NCI-H1092 (cell line): ENCODE measurements at places on chromosomes 12 and 14.
A peak's percentile ranks its signal among the peaks of the same experiment; 100 is the strongest.

DNA sequence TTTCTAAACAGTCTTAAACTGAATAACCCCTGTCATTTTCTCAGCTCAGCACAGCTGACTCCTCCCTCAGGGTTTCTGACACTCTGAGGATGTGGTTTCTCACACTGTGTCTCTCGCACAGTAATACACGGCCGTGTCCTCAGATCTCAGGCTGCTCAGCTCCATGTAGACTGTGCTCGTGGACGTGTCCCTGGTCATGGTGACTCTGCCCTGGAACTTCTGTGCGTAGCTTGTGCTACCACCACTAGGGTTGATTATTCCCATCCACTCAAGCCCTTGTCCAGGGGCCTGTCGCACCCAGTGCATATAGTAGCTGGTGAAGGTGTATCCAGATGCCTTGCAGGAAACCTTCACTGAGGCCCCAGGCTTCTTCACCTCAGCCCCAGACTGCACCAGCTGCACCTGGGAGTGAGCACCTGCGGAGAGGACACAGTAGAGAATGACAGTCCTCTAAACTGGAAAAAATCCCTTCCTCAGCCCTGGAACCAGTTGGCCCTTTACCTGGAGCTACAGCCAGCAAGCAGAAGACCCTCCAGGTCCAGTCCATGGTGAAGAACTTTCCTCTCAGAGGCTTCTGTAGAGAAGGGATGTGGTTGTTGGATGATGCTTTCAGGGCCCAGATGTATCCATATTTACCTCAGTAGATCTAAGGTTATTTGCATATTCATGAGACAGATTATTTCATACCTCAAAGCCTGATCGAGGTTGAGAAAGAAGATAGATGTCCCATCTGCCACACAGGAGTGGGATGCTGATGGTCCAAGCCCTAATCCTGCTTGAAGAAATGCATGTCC is 984.8 kb downstream of the TMEM121 start:
- DNase-seq = no peak

- no peak for DNase-seq
Observed at GRCh38 chr12:68240079-68240478, 13.3 kb downstream of the IL22 start.

- no peak for DNase-seq
Observed at GRCh38 chr12:65657635-65658034, 166.6 kb upstream of the HMGA2 start.

DNA sequence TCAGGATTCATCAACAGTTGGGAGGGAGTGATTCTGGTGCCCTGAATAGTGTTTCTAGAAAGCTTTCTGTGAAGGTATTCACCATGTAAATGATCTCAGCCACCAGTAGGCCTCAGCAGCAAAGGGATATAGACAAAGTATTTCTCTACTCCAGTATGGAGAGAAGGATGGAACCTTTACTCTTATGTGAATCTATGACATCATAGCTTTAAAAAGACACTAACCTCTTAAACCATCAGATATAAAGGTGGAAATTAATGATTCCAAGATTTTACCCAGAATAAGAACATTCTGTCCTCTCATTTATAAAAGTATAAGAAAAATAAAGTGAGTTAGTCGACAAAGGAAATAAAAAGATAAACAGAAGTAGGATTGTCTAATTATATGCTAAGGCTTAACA is 4.6 kb downstream of the GPR65 start:
- no peak for DNase-seq

DNA sequence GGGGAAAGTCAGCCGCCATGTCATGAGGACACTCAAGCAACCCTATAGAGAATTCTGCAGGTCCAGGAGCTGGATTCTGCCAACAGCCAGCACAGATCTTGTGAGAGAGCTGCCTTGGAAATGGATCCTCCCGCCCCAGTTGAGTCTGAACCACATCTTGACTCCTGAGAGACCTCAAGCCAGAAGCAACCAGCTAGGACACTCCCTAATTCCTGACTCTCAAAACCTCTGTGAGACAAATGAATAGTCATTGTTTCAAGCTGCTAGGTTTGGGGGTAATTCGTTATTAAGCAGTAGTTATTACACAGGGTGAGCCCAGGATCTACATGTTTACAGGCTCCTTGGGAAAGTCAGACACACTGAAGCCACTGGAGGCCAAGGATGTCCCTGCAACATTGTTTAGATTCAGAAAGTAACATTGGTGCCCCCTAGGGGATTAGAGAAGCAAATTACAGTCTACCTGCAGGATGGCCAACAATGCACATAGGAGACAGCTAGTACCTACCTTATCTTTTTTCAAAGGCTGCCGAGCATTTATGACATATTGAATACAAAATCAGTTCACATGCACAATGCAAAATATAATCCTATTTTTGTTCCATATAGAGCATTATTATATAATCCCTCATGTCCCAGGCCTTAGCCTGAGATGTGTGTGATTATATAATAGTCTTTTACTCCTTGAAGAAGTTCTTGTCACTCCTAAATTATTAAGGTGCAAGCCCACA is 57.9 kb upstream of the FICD start:
- DNase-seq = peak; percentile 5

GRCh38 chr12:42617622-42618021 is 28.1 kb upstream of the PRICKLE1 start:
- DNase-seq = no peak

GRCh38 chr12:131536766-131537165 is 174.1 kb upstream of the SFSWAP start:
- no peak for DNase-seq

DNA sequence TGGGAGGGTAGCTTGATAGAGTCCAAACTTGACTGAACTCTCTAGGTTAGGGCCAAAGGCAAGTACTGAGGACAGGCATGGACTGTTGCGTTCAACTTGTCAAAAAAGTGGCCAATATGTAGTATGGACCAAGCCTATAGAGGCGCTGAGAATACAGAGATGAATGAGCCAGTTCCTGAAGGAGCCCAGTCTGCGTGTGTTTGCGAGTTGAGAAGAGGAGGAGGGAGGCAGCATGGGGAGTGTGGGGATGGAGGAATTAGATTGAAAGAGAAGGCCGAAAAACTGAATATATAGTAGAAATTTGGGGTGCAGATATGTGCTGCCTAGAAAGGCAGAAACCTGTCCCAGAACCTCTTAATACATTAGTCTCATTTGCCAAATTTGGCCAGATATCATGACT is 412.4 kb downstream of the PCNX1 start:
- no peak for DNase-seq

DNA sequence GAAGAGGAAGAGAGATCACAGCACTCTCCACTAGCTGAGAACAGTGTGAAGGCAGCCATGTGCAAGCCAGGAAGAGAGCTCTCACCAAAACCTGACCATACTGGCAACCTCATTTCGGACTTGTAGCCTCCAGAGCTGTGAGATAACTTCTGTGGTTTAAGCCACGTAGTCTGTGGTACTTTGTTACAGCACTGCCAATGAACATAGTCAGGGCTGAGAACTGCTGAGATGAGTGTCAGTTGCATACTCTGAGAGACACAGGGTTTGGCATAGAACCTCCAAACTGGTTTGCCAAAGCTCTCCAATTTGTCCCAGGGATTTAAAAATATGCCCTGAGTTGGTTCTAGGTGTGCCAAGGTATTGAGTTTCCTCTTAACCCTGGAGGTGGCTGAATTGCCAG is 218.6 kb downstream of the ATP23 start:
- DNase-seq = no peak

GRCh38 chr14:36647824-36648753 is 13.6 kb upstream of the PAX9 start:
- DNase-seq = peak; percentile 58

DNA sequence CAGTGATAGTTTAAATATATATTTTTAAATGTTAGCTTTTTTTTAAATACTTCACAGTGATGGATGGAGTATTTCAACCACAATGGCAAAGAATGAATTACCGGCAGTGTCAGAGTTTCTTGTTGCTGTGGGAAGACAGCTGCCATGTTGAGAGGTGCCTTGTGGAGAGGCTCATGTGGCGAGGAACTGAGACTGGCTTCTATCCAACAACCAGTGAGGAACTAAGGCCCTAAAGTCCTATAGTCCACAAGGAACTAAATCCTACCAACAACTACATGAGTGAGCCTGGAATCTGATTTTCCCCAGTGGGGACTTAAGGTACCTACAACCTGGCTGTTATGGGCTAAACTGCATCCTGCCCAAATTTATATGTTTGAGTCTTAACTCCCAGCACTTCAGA is 220.2 kb upstream of the PLEKHG7 start:
- no peak for DNase-seq

DNA sequence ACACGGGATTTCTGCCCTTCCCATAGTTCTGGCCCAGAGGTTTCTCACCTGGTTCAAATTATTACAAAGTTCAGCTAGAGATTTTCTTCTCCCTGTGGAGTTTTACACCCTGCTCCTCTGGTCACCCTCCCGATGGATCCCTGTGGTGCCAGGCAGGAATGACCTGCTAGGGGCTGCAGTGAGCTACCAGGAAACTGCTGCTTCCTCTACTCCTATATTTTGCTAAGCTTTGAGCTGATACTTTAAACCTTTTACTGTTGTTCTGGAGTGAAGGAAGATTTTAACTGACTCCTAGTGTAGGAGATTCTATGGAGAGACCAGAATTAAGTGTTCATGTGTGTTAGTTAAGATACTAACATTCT is 30.4 kb upstream of the LRIG3 start:
- DNase-seq = no peak

DNA sequence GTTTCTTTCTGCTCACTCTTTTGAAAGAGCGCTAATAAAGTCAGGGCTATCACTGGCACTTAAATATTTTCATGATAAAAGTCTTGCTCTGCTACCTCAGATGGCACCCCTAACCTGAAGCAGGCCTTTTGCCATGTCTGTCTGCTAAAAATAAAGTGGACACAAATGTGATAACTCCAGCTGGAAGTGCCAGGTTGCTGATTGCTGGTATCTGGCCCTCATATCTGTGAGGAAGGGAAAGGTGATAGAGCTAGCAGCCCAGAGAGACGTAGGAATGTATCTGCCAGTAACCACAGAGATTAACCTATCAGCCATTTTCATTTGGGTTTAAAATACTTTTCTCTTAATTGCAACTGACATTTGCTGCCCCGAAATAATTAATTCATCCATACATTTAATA is 127.9 kb downstream of the GRIN2B start:
- no peak for DNase-seq

DNA sequence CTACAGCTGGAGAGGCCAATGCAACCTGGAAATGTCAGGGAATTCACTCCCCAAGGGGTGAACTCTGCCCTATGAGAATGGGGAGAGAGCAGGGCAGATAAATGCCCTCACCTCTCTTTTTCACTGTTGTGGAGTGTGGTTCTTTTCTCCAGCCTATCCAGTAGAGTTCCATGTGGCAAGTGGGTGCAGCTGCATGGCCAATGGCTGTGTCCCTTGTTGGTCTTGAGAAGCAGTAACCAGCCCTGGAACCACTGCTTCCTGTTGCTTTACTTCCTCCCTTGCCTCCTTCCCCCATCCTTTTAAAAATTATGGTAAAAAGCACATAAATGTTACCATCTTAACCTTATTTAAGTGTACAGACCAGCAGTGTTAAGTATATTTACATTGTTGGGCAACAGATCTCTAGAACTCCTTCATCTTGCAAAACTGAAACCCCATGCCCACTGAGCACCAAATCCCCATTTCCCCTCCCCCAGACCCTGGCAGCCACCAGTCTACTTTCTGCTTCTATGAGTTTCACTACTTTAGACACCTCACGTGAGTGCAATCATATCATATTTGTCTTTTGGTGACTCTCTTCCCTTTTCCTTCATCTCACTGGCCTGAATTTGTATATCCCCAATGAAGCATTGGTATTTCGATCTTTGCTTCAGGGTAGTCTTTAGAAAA is 77.0 kb upstream of the GRIP1 start:
- DNase-seq = no peak

GRCh38 chr14:39267608-39268005 is 33.9 kb downstream of the MIA2 start:
- DNase-seq = peak; percentile 42

GRCh38 chr12:57048423-57049118 is 1.4 kb downstream of the MYO1A start:
- DNase-seq = no peak

- DNase-seq = no peak
Observed at GRCh38 chr12:47824198-47824597, 4.5 kb upstream of the HDAC7 start.

GRCh38 chr14:100080206-100080605 is 15.0 kb downstream of the EVL start:
- no peak for DNase-seq

DNA sequence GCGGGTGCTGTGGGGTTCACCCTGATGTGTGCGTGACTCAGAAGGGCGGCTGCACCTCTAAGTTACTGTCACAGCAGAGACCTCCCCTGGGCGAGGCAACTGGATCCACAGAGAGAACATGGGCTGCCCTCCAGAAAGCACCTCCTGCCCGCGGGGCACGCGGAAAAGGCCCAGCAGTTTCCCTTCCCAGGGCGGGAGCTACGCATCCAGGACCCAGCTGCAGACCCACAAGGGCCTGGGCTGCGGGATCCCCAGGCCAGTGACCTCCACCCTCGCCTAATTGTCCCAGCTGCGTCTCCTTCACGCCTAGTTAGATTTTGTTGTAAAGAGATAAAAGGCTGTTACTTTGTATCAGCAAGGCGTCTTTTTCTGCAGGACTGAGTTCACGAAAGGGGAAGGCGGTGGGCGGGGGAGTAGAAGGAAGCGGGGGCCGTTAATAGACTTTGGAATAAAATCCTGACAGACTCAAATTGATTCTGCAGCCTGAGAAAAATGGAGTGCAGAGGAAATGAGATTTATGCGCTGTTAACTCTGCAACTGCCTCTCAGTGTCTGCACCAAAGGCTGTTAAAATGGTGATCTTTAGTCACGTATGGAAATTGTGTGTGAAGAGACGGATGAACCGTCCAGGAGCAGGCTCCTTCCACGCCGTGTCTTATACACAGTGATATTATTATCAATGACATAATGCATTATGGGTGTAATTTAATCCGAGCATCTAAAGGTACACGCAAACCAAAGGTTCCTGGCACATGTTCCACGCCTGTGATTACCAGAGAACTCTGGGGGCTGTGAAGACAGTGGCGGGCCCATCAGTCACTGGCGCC is 65.9 kb upstream of the FBRSL1 start:
- DNase-seq = no peak

DNA sequence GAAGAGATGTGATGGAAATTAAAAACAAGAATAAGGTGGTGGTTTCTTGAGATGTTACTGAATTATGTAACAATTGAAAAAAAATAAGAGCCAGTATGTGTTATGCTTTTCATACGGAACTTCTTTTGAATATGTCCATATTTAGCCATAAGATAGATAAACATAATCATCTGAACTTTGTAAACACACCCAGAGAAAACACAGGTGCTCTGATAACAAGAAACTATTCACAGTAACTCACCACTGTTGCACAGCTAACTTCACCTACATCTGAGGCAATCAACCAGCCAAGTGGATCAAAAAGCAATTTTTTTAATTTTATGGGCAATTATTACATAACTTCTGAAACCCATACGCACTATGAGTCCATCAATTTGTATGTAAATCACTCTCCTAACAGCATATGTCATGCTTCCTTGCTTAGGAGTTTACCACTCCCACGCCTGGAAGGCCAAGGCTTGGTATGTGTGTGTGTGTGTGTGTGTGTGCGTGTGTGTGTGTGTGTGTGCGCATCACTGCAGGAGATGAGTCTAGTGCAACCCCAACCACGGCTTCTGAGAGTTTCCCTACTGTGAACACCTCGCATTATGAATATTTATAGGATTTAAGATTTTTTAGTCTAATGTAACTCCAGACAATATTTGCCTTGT is 443.4 kb downstream of the BCAT1 start:
- DNase-seq = no peak

GRCh38 chr12:10719482-10719881 is 3.6 kb downstream of the YBX3 start:
- DNase-seq = no peak

GRCh38 chr12:105231396-105231795 is 4.6 kb downstream of the APPL2 start:
- no peak for DNase-seq
